SK-N-SH treated with all-trans-retinoic acid at 6 μM for 48 hours (cell line): ENCODE measurements at places on chromosomes 12 and 14.

DNA sequence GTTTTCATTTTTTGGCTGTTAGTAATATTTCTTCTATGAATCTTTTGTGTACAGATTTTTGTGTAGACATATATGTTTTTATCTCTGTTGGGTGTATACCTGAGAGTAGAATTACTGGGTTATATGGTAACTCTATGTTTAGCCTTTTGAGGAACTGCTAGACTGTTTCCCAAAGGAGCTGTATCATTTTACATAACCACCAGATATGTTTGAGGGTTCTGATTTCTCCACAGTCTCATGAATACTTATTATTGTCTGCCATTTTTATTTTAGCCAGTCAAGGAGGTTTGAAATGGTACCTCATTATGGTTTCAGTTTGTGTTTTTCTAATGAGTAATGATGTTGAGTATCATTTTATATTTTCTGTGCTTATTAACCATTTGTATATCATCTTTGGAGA lies 1.9 kb downstream of the PCNX4 start:
- no peak for ATAC-seq

GRCh38 chr14:104593241-104593701 lies 11.3 kb downstream of the TMEM179 start:
- ATAC-seq = no peak

- ATAC-seq = no peak
These were observed 26.3 kb upstream of the LRP1-AS start for GRCh38 chr12:57173683-57174082.

DNA sequence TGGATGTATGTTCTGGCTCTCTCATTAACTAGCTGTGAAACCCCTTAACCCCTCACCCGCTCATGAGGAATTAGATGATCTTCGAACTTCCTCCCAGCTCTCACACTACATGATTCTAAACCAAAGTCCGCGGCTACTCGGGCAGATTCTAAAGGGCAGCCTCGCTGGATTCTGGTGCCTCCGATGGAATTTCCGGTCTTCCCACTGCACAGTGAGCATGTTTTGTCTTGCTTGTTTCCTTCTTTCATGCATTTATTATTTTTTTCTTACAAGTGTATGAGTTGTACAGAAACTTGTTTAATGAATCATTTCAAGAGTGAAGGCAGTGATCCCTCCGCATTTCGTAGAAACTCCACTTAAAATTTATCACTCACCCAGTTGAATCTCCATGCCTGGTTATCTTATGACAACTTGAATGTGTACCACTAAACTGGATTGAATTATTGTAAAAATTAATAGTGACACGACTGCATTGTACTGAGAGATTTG lies 4.5 kb upstream of the HCAR3 start:
- no peak for ATAC-seq

GRCh38 chr12:119176267-119177055 lies 2.3 kb upstream of the HSPB8 start:
- peak; percentile 29; the same call in 2 of the 3 replicates for ATAC-seq

DNA sequence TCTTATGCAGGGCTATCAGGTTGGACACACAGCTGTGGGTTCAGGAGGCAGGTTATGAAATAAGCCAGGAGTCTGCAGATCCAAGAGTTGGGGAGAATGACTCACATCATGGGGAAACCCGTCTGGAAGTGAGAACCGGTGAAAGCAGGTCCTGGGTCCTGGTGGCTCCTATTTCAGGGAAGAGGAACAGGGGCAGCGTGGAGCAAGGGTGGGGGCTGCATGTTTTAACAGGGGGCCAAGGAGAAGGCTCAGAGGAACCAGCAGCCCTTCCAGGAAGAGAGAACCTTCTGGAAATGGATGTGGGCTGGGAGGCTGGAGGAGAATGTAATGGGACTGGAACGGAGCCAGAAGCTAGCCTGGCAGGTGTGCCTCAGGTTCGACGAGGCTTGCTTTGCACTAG lies 7.8 kb upstream of the KRT74 start:
- ATAC-seq = no peak

DNA sequence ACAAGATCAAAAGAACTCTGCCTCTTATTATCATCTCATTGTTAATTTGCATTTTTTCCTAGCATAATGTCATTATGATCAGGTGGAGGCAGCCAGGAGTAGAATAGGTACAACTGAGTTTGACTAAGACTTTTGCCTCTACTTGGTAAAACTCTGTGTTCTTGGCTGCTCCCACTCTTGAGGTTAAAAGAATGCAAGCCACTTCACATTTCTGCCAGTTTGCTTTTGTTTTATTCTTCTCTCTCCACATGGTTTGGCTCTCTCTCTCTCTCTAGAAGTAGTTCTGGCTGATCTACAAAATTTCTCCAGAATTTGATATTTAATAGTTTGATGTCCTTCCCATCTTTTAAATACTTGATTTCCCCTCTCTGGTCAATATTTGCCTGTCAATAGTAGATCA lies 170.7 kb upstream of the E2F7 start:
- no peak for ATAC-seq

DNA sequence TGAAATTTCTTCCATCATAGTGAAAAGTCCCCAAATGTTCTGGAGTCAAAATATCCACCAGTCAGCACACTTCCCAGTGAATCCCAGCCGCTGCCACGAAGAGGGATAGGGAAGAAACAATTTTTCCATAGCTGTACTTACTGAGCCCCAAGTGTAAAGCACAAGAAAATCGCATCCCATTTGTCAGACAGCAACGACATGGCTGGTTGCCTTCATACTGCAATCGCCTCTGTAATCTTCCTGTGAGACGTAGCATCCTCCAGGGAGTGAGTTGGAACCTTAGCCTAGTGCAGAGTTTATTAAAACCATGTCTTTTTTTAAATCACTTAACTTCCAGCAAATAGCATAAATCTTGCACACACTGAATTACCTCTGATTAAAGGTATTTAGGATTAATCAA lies 56.8 kb downstream of the GNG2 start:
- ATAC-seq = no peak

- peak; percentile 95 for ATAC-seq
These were observed 34.8 kb downstream of the HIGD1C start for GRCh38 chr12:50986966-50987737.

DNA sequence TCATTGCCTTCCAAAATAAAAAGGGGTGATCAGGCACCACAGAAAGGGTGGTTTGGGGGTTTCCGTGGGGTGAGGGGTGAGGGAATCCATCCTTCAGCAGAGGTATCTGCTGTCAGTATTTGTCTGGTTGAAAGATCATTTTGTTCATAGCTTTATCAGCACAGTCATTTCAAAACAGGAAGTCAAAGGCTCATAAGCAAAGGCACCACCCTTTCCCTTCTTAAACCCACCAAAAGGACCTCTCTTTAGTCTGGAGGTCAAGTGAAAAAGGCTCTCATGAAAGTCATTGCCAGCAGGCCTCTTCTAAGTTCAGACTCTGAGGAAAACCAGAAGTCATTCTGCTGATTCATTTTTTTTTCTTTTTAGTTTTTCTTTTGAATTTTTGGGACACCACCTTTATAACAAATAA lies 6.2 kb downstream of the CHST11 start:
- no peak for ATAC-seq

GRCh38 chr12:107442326-107442987 lies 243.1 kb upstream of the PWP1 start:
- ATAC-seq = no peak

- ATAC-seq = no peak
These were observed 316.5 kb upstream of the OR4E1 start for GRCh38 chr14:21990116-21990515.

DNA sequence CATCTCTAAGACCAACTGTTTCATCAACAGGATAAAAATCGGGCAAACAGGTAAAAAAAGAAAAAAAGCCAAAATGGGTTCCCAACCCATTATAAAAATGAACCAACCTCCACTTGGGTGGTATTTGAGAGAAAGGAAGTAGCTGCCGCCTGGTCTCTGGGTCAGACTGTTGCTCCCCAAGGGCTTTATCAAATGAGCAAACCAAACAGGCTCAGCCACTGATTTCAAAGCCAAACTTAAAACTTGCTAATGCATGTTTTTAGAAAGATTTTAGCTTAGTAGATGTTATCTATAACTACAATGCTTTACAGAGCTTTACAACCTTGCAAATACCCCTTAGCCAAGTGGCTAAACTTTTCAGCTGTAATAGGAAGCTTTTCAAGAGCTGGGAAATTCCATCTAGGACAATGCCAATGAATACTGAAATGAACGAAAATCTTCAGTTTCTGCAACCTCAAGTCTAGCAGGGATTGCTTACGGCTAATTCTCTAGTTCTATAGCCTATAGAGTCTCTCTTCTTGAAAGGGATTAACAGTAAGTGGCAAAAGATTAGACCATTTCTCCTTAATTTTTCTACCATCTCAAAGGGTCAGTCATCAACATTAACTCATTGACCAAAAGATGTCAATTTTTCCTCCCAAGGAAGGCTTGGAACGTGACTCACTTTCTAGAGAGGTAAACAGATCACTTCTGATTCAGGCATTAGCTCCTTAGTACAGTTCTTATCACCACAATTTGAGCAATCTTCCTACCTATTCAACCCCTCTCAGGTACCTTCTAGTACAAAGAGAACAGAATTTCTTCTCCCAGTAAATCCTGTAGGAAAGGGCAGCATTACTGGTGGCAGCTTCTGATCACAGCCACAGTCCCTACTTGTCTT lies 4.2 kb downstream of the PPM1H start:
- ATAC-seq = no peak

DNA sequence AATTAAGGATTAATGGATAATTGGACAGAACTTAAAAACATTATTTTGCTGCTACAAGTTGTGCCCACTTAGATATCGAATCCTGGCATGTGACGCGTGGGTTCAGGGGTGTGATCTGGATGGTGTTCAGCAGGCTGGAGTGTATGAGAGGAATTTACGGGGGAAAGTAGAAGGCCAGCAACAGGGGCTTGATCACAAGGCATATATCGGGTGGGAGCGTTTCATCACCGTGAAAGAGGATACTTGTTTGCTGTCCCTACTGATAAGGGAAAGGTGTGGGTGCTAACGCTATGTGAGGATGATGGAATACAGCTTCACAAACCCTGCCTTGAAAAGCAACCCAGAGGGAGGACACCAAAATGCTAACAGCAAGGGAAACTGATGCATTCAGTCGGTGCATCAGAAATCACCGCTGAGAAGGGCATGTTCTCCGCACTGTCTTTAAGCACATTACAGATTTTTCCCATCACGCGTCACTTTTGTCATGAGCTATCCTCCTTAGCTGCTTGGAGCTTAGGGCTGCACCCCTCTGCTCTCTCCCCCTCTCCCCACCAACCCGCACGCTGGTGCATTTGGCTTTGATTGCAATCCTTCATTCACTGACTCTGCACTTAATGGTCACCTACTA lies 13.4 kb downstream of the HHIPL1 start:
- ATAC-seq = no peak

GRCh38 chr12:95741635-95742034 lies 48.9 kb downstream of the NTN4 start:
- ATAC-seq = no peak

DNA sequence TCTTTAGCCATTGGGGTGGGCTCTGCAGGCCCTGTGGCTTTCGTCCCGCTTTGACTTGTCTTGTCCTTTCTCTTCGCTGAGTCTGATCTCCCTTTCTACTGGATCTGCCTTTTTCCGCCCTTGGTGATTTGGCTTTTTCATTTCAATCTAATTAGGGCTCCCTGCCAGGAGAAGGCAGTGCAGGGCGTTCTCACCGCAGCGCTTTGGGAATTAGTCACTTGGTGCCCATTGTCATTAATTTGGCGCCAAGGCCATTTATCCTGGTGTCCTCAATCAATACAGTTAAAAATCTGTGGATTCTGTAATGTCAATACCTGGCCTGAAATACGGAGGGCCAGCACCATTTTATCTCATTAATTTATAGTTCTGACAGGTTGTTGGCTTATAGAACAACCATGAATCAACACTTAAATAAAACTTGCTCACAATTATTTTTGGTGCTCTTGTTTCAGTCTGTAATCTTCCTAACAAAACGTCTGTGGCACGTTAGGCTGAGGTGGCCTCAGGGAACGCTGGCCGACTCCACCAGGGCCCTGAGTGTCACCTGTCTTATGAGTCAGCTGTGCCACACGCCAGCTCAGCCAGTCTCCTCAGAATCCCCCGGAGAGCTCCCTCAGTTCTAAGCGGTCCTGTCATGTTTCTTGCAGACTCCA lies 115.7 kb downstream of the BEGAIN start:
- ATAC-seq = no peak

DNA sequence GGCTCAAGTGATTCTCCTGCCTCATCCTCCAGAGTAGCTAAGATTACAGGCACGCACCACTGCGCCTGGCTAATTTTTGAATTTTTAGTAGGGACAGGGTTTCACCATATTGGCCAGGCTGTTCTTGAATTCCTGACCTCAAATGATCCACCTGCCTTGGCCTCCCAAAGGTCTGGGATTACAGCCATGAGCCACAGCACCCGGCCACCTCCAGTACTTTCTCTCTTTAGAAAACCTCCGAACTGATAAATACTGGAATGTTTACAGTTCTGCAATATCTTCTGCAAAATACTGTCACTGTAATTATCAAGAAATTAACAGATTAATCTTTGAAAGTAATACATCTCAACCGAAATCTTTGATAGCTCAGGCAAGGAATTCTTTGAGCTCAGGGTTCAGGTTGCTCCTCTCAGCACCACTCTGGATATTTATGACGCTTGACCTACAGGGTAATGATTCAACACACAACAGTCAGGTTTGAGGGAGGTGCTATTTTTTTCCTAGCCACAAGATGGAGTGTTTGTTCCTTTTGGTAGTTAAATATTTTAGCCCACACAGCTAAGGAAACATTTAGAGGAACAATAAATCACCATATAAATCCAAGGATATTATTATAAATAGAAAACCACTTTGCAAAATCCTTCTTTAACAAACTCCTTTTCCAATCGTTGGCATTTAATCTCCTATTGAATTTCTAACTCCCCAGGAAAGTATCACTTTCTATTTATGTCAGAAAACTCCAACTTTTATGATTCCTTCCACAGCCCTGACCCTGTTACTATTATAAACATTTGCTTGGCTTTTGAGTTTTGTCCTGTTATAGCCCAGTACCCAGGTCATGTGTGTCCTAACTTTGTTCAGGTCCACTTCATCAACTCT lies 48.6 kb upstream of the GTF2A1 start:
- ATAC-seq = peak; percentile 92

GRCh38 chr14:24307575-24308341 lies at the start of gene CIDEB:
TSS of gene CIDEB (minus strand) at chr14:24307977. CDS start at chr14:24307858, 119 bp downstream.
- peak; percentile 95 for ATAC-seq

- ATAC-seq = no peak
These were observed 48.2 kb upstream of the EEA1 start for GRCh38 chr12:92977326-92977725.

GRCh38 chr14:48250575-48250974 lies 575.2 kb upstream of the MDGA2 start:
- no peak for ATAC-seq
